ENCODE measurements at places on chromosomes 16 and 17. TPM values are rescaled to one million over a fixed set of nuclear protein-coding genes. Genes with fewer than 3 reads are reported as not detected.
A peak's percentile ranks its signal among the peaks of the same experiment; 100 is the strongest.

Gene PYDC1
- total RNA-seq = not detected

Gene CCDC102A
- total RNA-seq = 15.3 TPM

GRCh38 chr17:43467981-43468581, 15.7 kb upstream of the DHX8 start:
- DNase-seq = no peak

DNA sequence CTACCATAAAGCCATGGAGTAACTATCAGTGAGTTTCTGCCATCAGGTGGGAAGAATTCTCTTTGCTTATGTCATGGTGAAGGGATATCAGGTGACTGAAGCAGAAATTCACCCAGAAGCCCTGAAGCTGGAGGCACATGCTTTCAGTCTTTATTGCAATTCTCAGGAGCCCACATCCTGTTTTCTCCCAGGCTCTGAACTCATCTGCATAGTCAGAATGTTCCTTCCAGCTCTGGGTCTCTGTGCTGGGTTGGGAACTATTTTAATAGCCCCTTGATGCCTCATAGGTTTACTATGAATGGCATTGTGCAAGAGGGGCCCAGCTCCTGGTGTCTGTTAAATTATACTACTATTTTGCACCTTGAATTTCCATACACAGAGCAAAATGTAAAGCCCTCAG, 198.4 kb upstream of the SOX9 start:
- no peak for DNase-seq

- peak; percentile 62 for DNase-seq
Observed at GRCh38 chr16:11676799-11677198, 8.5 kb downstream of the SNN start.
